AG10803 (cell line): ENCODE measurements at places on chromosomes 11 and 22.

GRCh38 chr11:67584881-67585873 lies 1.6 kb downstream of the GSTP1 start:
- no peak for DNase-seq

DNA sequence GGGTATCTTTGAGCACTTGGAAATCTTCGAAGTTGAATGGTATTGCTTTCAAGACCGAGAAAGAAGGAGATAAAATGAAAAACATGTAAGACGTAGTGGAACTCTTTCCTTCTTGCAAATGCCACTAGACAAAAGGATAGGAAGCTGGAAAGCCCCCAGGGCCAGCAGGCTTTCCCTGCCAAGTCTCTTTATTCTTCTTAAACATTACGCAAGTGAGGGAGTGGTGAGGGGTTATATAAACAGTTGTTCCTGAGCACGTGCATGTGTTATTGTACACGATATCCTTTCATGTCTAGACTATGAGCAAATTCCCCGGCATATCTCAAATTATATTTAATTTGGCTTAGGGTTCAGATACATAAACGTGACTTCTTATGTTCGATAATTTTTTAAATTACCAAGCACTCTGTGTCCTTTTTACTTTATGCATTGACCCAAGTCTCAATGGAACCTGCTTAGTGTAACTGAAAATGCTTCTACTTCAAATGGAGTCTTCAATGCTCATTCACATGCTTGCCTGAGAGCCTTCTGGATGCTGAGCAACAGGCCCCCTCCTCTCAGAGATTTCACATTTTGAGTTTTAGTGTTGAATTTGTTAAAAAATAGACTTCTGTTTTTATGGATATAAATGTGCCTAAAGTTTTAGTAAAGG lies 59.0 kb downstream of the PPP2R1B start:
- DNase-seq = peak; percentile 39

- DNase-seq = no peak
Measured at GRCh38 chr11:33256813-33257159, 395 bp upstream of the HIPK3 start.

DNA sequence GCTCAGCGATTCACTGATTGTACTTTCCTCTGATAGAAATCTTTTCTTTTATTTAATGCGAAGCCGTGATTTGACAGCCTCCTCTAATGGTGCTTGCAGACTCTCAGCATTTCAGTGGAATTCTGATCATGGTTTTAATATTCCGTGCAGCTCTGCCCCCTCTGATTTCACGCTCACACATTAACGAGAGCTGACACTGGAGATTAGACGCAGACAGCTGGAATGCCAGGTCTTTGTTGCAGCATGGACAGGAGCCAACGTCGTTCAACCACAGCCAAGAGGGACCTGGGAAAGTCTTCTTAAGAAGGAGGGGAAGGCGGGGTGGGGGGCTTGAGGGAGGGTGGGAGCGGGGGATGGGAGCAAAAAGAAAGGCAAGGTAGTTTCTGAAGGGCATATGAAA lies 186.4 kb downstream of the BLID start:
- peak; percentile 68 for DNase-seq

DNA sequence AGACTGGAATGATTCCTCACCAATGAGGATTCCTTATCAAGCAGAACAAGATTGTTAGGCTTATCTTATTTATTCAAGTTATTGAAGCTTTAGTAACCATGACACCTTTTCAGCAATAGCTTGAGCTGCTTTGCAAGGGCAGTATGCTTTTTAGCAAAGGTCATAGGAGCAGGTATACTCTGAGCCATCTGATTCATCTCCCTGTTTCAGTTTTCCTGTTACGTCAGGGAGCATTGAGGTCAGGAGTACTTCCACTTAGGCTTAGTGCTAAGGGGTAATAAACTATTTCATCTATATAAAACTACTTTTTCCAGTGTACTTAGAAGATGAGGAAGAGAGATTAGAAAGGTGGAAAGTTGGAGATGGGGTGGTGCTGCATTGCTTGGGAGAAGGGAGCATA lies 17.7 kb upstream of the ANKRD42 start:
- DNase-seq = no peak

DNA sequence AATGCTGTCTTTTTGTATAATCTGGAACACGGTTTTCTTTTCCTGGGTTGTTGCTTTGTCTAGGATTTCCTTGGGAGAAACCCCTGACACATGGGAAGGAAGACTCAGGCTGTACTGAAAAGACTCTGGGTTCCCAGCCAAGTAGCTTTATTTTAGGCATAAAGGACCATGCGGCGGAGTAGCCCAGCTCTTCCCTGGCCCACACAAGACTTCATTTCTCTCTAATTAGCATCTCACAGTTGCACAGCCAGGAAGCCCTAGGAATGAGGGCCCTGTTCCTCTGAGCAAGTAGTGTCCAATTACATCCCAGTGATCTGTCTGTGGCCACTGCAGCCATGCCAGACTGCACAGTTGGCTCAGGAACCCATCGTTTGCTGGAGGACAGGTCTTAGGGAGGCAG lies 319.5 kb downstream of the TENM4 start:
- DNase-seq = no peak

DNA sequence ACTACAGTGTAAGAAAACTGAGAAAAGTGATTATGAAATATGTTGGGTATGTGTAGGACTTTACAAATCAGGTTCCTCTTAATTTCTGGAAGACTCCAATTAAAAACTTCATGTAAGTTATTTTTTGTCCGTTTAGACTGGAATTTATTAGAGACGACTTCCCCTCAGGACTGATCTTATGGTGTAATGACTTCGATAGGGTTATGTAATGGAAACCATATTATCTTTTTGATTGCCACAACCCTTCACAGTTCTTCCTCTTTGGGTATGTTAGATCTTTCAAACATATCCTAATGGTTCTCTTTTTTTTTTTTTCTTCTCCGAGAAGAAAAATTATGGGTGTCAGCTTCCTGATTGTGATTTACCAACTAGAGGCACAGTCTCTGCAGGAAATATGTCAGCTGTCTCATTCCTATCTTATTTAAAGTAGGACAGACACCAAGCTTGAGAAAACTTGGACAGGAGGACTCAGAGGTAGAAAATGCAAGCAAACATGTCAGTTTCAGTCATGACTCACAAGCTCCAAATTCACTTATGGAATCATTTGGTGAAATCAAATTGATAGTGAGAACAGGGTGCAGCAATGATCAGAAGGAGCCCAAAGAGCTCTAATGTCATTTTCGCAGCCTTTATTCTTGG lies 11.1 kb upstream of the LDLRAD3 start:
- DNase-seq = peak; percentile 27
